ENCODE measurements at places on chromosomes 5 and 9.

DNA sequence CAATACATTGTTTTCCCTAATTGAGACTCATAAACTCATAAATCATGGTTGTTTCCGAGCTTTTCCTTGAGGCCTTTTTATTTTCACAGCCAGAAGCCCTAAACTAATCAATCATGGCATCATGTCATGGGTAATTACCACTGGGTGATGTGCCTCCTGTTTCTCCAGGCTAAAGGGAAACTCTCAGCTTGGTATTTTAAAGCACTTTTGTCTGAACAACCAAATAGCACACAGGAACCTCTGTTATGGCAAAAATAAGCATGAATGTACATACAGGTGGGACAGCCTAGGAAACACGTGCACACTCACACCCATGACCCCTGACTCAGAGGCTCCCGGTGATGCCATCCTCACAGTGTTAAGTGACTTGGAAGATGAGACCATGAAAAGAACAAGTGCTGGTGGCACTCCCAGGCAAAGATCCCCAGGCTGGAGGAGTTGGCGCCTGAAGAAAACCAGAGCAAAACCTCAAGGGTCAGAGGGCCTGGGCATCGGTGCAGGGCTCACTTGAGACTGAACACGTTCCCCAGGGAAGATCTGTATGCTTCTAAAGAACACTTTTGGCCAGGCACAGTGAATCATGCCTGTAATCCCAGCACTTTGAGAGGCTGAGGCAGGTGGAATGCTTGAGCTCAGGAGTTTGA, 154.3 kb downstream of the ROR2 start:
- DNase-seq, result no peak

GRCh38 chr5:1104327-1105006, 7.4 kb downstream of the SLC12A7 start:
- no peak for DNase-seq

DNA sequence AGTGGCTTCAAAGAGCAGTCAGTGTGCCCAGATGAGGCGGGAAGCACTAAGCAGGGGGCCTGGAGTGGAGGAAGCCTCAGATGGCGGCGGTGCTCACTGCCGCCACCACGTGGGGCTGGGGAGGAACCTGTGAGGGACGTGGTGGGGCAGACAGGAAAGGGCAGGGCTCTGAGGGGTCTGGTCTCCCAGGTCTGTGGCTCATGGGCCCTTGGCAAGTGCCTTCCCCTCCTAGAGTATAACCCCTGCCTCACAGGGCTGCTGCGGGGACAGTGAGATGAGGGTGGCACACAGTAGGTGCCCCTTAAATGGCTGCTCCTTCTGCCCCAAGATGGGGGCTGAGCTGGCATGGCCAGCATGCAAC, 26.6 kb downstream of the NR5A1 start:
- no peak for DNase-seq

DNA sequence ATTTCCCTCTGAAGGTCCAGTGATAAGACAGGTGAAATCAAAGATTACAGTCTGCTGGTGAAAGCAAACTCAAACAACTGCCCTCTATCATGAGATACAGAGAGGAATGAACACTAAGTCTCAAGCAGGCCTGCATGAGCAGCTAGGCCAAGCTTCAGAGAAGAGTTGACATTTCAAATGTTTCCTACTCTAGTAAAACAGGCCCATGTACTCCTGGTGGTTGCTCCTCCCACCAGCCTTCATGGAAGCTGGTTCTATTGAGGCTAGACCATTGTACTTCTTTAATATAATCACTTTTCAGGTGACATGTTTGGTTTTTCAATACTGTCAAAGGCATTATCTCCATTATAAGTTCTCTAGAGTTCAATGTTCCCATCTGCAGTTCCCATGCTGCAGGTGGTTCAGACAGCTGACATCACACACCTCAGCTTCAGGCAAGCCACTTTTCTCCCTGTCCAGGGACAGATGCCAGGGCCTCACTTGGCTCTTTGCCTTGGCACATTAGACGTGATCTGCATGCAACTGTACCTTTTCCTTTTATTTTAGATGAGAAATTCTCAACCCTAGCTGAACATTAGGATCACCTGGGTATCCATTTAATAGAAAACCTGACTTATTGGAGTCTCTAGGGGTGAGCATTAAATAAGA, 89.8 kb downstream of the PIK3R1 start:
- no peak for DNase-seq

- DNase-seq, result no peak
These were observed 3.8 kb upstream of the STPG3 start for GRCh38 chr9:137247135-137247915.

DNA sequence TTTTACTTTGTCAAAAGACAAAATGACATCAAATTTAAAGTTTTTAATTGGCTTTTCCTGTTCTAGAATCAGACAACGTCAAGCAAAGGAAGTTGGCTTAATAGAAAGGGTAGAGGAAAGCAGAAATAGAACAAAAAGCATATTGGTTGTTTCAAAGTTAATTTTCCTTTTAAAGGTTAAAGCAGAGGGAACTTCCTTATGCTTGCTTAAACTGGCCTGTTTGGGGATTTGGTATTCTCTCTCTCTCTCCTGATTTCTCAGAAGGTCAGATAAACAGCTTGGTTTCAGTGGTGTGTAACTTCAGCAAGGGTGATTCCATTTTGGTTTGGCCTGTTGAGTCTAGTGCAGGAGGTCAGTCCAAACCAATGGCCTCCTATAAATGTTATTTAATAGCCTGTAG, 127.1 kb downstream of the SMARCA2 start:
- no peak for DNase-seq

DNA sequence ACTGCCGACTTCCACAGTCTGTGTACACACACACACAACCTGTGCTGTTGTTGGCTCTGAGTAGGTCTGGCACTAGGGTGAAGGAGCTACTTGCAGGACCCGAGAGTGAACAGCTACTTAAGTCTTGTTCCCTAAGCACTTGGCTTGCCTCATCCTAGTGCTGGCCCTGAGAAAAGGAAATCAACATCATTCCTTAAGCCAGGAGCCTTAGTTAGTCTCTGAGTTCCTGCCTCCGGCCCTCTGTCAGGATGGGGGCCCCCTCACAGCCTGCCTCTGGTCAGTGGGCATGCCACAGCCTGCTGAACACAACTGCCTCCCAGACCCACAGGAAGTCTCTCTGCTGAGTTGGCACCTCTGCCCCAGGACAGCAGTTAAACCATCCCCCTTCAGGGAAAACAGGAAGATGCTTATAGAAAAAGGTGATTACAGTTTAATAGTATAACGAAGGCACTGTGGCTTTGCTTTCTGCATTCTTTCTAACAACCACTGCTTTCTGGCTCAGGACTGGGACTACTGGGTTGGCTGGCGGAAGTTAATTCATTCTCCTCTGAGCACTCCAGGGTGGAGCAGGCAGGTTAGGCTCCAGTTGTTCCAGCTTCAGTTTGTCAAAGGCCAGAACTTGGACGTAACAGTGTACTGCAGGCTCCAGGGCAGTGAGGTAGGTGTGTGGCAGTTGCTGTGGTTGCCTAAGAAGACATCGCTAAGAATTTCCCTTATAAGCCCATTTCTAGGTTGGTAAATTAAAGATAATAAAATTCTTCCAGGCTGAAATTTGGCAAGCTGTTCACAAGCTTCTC, 2.8 kb downstream of the MAMDC2 start:
- no peak for DNase-seq

DNA sequence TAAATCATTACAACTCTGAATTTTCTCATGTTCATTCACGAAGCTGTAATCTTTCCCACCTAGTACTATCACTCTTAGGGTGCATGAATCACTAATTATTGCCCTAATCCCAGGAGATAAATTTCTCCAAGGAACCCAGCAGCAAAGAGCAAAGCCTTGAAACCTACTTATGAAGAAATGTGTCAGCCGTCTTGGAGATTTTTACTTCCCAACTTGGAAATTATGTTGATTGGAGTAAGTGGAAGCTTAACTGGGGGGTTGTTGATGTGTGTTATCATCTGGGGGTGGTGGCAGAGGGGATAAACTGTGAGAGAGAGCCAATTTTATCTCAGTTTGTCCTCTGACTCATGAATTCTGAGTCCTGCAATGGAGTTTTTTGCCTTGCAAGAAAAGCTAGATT, 440.5 kb upstream of the WWC1 start:
- DNase-seq, result no peak

DNA sequence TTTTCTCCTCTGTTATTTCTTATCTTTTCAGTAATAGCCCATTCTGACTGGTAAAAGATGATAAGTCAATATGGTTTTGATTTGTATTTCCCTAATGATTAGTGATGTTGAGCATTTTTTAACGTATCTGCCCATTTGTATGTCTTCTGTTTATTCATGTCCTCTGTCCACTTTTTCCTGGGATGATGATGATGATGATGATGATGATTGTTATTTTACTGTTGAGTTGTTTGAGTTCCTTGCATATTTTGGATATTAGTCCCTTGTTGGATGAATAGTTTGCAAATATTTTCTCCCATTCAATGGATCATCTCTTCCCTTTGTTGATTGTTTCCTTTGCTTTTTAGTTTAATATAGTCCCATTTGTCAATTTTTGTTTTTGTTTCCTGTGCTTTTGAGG, 27.0 kb downstream of the UTP15 start:
- no peak for DNase-seq

- DNase-seq, result no peak
These were observed 314.3 kb downstream of the EBF1 start for GRCh38 chr5:158785397-158785796.

GRCh38 chr5:65292196-65292595, 189.5 kb downstream of the ADAMTS6 start:
- DNase-seq, result no peak

DNA sequence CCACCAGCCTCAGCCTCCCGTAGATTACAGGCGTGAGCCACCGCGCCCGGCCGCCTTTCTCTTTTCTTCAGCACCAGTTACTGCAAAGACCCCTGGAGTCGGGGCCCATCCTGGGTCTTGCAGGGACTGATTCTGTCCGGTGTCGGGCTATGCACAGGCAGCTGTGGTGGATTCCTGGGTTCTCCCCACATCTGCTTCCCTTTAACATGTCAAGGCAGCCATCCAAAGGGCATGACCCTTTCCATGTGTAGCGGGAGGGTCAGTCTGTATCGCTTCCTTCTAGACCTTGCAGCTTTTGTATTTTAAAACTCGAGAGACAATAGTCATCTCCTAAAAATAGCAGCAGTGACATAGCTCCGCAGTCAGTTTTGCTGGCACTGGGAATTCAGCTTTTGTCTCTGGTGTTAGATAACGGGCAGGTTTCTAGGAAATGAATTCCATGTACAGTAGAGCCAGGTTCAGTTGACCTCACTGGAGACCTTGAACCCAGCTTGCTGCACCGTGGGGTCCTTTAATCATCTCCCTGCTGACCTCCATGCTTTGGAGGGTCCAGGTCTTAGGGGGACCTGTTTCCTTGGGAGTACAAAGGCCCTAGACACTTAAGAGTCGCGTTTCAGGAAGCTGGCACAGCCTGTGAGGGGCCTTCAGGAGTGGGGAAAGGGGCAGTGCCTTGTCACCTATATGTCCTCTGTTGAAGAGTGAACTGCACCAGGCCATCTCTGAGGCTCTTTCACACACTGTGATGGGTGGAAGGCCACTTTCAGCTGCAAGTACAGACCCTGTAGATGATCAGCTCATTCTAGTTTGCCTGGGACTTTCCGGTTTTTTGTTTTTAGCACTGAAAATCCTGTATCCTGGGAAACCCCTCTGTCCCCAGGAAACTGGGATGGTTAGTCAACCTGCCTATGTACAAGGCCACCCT, 13.8 kb downstream of the ANKRD33B start:
- no peak for DNase-seq

- DNase-seq, result no peak
These were observed 103.5 kb downstream of the NFIB start for GRCh38 chr9:14210428-14210827.

DNA sequence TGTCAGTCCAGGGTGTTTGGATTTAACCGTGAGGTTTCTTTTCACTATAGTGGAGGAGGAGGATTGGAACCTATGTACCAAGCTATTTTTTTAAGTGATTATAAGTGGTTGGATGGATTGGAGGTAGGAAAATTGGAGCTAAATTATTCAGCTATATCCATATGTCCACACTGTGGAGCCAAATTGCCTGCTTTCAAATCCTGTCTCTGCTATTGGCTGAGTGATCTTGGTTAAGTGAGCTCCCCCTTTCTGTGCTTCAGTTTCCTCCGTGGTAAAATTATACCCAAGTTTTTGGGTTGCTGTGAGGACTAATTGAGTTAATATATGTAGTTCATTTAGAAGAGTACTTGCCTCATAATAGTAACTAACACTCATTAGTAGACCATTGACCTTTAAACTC, 2.5 kb downstream of the CENPP start:
- no peak for DNase-seq

DNA sequence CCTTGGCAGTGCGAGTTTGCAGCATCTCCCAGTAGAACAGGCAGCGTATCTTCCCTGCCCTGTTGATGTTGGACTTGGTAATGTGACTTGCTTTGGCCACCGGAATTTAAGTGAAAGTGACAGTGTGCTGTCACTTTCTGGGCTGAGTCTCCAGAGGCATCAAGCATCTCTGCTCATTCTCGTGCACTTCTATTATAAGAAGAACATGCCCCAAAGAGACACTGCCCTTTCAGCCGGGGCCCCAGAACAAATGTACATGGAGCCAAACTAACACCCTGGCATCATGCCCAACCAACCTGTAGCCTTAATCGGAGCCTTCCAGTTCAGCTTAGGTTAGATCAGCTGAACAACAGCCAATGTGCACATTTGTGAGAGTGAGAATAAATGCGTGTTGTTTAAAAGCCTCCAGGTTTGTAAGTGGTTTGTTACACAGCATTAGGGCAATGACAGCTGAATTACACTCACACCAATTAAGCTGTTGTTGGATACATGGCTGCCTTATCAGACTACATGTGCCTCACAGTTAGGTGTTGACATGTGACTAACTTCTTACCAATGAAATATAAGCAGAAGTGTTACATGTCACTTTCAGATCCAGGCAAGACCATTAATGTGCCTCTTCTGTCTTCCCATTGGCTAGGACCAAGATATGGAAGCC, 22.1 kb upstream of the FRMD3 start:
- DNase-seq, result no peak

- no peak for DNase-seq
These were observed 16.9 kb upstream of the FREM1 start for GRCh38 chr9:14926941-14927624.

DNA sequence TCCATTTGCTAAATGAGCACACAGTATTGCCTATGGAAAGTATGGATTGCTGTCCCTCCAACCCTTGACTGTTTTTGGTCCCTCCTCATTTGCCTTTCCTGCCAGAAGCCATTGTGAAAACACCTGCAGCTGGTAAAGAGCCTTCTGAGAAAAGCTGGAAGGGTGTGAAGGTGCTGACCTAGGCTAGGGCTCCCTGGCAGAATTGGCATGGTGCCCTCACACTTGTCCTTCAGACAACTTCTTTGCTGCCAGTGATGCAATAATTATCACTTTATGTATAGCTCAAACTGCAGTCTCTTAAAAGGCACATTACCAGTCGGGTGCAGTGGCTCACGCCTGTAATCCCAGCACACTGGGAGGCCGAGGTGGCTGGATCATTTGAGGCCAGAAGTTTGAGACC, 4.2 kb downstream of the TXNDC15 start:
- DNase-seq, result no peak

DNA sequence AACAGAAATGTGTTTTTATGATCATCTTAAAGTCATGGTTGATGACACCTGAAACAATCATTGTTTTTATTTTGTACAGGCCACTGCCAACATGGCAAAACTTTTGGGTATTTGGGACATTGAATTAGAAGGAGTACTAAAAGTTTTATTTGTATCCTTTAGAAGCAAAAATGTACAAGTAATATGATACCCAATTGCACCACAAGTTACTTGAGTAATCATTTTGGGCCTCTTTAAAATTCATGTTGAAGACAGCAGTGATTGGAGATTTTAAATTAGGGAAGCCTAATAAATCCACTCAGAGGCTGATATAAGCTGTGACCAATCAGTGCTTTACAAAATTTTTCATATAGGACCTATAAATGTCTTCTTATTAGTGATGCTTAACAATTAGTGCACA, 212.9 kb downstream of the MARCHF11 start:
- no peak for DNase-seq

Measured in head of caudate nucleus (tissue), 42 donors.